Stromal cell of bone marrow (primary cell): ENCODE measurements at places on chromosomes 6 and 20.

GRCh38 chr6:130713144-130713543 is 114.1 kb upstream of the SMLR1 start:
- DNase-seq = no peak

- no peak for DNase-seq
Observed at GRCh38 chr20:29349836-29350235, 1907.6 kb upstream of the DEFB115 start.

DNA sequence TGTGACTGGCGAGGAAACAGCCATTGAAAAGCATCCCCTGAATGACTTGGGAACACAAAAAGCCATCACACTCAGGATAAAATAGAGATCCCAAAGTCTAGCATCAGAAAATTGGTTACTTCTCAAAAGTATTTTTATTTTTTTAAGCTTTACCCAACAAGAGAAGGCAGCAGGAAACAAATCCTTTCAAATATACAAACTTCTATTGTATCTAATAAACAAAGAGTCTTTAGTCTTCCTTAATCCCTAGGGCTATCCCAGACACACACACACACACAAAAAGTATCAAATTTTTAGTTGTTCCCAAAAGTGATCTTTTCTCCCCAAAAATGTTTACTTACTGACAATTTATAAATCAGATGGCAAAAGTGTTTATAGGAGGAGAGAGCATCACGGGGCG is 33.2 kb upstream of the MARCKS start:
- DNase-seq = no peak

GRCh38 chr20:5557123-5557522 is 193.1 kb upstream of the SHLD1 start:
- peak; percentile 16 for DNase-seq

GRCh38 chr6:123629258-123629941 is 7.3 kb downstream of the TRDN start:
- DNase-seq = no peak

- no peak for DNase-seq
Observed at GRCh38 chr6:70180183-70180900, 122.5 kb downstream of the COL9A1 start.

DNA sequence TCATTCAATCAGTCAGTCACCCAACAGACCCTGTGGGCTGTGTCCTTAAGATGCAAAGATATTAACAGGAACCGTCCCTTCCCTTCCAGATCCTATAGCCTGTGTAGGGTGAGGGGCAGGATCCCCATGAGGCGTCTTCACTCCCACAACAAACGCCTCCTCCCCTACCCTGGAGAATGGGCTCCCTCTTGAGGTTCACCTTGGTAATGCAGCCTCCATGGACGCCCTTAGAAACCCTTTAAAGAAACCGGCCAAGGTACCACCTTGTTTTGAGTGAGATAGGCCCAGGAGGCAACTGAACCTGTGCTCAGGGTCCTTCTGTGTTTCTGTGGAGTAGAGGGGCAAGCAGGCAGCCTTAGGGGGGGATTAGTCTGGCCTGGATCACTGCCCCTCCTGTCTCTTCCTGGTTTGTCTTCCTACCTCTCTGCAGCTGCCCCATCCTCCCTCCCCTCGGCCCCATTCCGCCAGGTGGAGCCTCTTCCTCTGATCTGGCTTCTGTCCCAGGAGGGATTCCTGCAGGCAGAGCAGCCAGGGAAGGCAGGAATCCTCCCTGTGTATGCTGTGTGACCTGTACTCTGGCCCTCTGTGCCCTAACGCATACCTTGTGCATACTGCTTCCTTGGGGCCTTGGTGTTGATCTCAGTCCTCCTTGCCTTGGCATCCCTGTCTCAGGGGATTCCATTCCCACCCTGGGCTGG is 6.6 kb upstream of the GUCA1A start:
- DNase-seq = no peak

GRCh38 chr6:35717449-35718374 is 19.1 kb upstream of the ARMC12 start:
- DNase-seq = no peak

DNA sequence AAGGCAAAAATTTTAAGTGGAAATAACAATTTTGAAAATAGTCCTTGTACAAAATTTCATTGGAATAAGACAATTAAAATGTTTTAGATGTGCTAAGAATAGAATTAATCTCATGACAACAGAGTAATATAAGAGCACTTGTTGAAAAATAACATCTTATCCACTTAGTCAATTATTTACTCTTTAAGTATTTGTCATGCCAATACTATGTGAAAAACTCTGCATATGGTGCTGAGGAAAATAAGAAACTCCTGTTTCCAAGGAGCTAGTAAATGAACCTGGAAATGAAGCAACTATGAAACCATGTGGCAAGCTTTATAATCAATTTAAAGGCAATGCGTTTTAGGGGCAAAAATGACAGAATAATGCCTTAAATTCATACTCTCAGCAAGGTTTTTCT is 42.7 kb upstream of the HCRTR2 start:
- DNase-seq = no peak

- no peak for DNase-seq
Observed at GRCh38 chr6:38095054-38095453, 275.5 kb downstream of the ZFAND3 start.

DNA sequence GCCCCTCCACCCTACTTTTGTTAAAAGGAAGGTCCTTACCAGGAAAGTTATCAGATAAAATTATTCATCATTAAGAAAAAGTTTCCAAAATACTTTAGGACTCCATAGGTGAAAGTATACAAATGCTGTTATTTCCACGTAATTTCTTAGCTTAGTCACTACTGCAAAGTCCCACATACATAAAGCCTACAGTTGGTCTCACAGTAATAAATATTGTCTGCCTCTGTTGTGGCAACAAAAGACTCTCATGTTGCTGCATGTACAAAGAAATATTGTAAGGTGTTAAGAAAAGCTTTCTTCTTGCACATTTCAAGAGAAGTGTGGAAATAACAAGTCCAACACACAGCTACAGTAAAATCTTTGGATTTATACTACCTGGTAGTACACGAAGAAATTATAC is 102.4 kb upstream of the DST start:
- no peak for DNase-seq

GRCh38 chr6:170552765-170553533 is at the start of gene PSMB1:
PSMB1 (minus strand) TSS chr6:170553307; CDS start chr6:170553242, 65 bp downstream.
- peak; percentile 94 for DNase-seq

- DNase-seq = no peak
Observed at GRCh38 chr20:24494460-24494920, 25.1 kb downstream of the SYNDIG1 start.

DNA sequence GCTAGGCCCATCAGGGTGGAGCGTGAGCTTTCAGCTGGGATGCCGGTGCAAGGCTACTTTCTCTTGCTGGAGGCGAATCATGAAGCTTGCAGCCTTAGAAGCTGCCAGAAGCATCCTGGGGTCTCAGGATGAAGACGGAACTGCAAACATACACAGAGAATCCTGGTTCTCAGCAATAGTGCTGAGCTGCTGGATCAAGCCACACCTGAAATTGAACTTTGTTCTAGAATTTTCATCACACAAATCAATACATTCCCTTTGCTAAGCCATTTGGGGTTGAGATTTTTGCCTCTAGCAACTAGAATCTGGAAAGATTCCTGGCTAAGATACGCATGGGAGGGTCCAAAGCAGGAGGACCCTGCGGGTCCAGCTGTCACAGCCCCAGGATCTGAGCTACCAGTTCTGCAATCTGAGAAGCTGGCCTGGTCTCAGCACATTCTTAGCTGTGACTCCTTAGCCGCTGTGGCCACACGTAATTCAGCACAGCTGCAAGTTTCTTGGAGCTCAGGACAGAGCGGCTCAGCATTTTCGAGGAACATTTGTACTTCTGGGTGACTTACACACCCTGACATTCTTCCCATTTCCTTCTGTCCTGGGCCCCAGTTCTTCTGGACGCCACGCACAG is 6.6 kb upstream of the ARFGAP1 start:
- DNase-seq = peak; percentile 30

DNA sequence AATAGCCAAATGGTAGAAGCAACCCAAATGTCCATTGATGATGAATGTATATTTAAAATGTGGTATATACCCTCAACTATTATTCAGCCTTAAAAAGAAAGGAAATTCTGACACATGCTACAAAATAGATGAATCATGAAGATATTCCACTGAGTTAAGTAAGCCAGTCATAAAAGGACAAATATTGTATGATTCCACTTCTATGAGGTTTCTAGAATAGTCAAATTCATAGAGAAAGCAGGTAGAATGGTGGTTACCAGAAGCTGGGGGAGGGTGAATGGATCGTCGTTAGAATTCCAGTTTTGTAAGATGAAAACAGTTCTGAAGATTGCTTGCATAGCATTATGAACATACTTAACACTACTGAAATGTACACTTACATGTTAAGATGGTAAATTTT is 214.3 kb upstream of the MYLIP start:
- no peak for DNase-seq

- DNase-seq = no peak
Observed at GRCh38 chr20:12573442-12573841, 435.3 kb upstream of the SPTLC3 start.

DNA sequence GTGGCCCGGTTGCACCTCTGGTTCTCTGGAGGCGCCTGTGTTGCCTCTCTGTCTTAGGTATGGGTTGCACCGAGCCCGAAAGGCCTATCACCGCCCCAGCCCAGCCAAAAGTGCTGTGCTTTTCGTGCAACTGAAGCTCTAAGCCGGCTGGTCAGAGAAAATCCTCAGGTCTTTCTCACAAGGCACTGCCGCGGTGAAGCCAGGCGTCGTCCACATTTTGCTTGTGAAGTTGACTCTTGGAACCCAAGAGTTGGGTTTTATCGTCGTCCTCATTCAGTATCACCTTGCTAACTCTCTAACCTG is 726 bp upstream of the EMILIN3 start:
- no peak for DNase-seq

GRCh38 chr6:43729537-43729936 is 40.5 kb upstream of the VEGFA start:
- no peak for DNase-seq

DNA sequence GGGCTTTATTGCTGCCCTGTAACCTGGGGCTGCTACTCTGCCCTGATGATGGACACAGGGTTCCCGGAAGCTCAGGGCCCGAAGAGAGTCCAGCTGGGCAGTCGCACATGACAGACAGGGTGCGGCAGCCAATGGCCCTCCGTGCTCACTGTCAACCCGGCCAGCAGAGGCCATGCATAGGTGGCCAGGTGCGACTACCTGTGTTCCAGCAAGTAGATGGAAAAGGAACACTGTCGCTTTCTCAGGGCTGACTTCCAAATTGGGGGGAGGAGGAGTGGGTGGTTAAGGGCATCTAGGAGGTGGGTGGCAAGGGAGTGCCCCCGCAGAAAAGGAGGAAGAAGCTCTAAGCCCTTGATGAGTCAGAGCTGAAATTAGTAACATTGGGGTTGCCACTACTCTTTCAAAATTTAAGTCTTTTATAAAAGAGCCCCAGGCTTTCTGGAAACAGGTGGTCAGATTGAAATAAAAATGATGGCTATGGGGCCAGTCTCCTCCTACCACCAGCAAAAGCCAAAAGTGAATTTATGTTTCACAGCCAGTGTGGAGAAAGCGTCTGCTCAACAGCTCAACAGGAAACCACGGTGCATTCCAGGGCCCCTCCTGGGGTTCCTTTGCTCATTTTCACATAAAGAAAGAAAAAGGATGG is 2.3 kb upstream of the RAMACL start:
- no peak for DNase-seq

GRCh38 chr20:19408971-19409370 is 196.5 kb downstream of the SLC24A3 start:
- no peak for DNase-seq

GRCh38 chr6:109236115-109237076 is 141.1 kb downstream of the CEP57L1 start:
- no peak for DNase-seq

- DNase-seq = no peak
Observed at GRCh38 chr6:166596776-166597507, 10.5 kb upstream of the RAMACL start.

DNA sequence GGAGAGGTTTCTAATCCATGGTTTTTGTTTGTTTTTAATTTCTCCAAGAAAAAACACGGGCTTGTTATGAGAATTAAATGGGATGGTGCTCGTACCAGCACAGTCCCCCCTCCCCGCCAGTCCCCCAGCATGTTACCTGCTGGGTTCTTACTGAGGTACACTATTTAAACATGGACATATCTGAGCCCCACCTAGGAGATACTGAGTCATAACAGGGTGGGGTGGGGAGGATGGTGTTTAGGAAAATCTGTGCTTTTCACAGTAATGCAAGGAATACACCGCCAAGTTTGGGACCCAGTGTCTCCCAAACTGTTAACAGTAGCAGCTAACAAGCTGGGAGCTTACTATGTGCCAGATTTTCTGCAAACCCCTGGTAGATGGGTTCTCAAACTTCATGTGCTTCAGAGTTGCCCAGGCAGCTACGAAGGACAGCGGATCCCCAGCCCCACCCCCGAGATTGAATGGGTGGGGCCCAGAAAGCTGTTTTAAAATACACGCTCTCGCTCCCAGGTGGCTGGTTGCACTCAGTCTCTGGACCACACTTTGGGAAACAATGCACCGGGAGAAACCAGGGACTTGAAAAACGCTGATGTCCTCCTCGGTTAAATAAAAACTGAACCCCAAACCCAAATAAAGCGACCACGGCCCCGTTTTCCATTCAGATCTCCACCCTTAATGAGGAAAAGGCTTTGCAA is 995 bp downstream of the ZFP64 start:
- peak; percentile 13 for DNase-seq

DNA sequence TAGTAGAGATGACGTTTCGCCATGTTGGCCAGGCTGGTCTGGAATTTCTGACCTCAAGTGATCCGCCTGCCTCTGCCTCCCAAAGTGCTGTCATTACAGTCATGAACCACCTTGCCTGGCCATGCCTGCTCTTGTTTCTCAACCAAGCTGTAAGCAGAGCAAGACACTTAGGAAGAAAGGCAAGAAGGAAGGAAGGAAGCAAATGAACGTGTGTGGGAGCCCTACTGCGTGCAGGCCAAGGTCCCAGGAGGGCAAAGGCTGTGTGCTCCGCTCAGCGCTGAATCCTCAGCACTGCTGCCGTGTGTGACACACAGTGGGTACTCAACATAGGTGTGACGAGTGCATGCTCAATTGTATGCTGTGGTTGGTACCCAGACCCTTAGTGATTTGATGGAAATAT is 47.4 kb downstream of the SULF2 start:
- DNase-seq = no peak

GRCh38 chr6:63935732-63936131 is 300.1 kb downstream of the PHF3 start:
- DNase-seq = no peak

GRCh38 chr6:127115746-127116145 is 2.7 kb upstream of the RSPO3 start:
- DNase-seq = no peak

GRCh38 chr20:1946442-1946761 is 47.5 kb downstream of the PDYN start:
- no peak for DNase-seq

GRCh38 chr6:150211700-150212511 is 69.1 kb downstream of the PPP1R14C start:
- no peak for DNase-seq

DNA sequence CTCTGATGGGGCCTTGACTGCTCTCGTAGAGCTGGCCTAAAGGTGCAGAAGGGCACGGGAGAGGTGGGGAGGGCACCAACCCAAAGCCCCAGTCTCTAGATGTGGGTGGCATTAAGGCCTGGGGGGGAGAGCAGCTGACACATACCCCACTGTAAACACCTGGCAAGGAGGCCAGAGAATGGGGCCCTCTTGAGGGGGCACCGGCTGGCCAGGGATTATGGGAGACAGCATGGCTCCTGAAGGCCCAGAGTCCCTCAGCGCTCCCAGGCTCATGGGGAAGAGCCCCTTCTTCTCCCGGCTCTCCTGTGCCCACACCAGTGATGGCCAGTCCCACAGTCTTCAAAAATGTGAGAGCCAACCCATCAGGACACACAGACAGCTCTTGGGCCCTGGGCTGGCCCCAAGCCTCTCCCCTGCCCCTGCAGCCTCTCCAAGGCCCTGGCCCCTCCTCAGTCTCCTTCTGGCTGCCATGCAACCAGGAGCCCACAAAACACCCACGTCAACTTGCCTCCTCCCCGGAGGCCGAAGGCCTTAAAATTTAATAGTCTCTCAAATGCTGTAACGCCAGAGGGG is 58.2 kb upstream of the FOXP4 start:
- no peak for DNase-seq
